ENCODE measurements at places on chromosomes 11 and 22.

- DNase-seq, result no peak
Measured at GRCh38 chr11:95093548-95093947, 3.9 kb downstream of the ENDOD1 start.

DNA sequence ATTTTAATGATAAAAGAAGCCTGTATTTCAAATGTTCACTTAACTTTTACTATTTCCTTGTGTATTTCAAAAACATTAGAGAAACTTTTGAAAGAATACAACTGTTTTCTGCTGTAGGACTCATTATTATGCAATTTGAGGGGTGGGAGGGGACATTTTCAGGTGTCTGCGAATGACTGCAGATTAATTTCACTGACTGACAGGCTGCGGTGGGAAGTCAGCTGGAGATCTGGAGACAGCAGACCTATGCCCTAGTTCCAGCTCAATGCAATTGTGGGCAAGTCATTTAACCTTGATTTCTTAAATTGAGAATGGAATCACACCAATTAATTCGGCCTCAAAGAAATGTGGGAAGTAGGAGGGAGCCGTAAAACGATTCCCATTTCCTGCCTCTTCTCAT lies 128.7 kb downstream of the ARL14EP start:
- no peak for DNase-seq

DNA sequence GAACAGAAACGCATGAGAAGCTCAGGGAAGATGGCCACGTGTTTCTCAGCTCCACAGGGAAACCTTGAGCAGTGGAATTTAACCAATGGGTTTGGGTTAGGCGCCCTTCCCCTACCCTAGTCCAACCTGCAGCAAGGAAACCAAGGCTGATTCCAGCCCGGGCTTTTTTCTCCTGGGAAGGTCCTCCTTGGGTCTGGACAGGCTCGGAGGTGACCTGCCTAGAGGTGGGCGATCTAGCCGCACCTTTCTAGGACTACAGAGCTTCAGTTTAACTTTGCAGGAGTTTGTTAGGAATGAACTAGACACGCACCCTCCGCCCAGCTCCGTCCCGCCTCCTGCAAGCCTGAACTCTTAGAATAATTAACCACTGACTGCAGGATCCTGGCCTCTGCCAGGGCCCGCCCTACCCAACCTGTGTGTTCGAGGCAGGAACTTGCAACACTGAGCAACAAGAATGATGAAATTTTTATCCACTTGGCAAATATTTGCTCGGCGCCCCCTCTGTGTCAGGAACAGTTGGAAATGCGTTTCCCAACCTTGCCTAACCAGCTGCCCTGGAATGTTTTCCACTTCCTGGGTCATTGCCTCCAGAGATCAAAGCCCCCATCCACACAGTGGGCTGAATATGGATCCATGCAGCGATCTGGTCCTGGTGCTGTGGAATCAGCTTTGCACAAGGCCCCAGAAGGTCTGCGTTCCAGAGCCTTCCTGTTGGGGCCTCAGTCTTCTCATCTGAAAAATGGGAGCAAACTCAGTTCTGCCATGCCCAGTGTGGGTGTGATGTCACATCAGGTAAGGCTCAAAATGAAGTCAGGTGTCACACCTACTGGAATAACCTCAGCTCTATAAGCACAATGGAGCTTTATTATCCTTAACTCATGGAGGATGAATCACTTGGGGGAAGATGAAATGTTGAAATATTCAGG lies 13.3 kb downstream of the MPST start:
- DNase-seq, result no peak

DNA sequence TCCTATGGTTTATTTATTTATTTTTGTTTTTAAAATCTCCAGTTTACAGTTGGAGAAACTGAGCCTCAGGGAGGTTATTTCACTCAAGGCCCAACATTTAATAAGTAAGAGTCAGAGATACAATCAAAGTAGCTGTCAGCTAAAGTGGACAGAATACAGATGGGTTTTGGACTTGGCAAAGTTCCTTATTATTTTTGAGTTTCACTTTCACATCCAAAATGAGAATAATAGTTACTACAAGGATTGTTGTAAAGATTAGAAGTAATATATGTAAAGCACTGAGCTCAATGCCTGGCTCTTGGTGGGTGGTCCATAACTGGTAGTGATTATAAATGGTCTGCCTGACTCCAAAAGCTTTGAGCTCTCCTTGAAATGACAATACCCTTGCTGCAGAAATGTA lies 87.5 kb upstream of the SESN3 start:
- DNase-seq, result no peak

GRCh38 chr22:40200795-40201530 lies 23.2 kb downstream of the TNRC6B start:
- DNase-seq, result no peak

DNA sequence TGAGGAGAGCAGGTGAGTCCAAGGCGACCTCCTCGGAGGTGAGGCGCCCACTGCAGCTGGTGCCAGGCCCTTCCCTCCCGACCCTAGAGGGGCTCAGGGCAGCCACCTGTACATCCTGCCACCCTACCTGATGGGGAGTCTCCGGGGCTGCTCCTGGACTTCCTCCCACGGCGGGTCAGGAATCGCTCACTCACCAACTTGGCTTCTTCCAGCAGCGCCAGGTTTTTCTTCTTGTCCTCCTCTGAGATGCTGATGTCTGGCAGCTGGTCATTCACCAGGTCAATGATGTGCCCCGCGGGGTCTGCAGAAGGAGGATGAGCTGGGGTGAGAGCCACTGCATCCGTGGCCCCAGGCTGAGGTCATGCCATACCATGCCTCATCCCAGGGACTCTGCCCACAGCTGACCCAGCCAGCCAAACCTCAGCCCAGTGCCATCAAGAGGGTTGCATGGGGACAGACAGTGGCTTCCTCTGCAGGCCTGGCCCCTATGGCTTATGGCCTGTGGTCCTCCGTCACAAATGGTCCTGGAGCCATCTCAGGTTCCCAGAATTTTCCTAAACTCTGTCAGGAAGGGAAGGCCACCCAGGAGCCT lies 61.0 kb upstream of the LYVE1 start:
- DNase-seq, result no peak

GRCh38 chr11:75200051-75200450 lies 40.5 kb upstream of the TPBGL start:
- DNase-seq, result no peak

DNA sequence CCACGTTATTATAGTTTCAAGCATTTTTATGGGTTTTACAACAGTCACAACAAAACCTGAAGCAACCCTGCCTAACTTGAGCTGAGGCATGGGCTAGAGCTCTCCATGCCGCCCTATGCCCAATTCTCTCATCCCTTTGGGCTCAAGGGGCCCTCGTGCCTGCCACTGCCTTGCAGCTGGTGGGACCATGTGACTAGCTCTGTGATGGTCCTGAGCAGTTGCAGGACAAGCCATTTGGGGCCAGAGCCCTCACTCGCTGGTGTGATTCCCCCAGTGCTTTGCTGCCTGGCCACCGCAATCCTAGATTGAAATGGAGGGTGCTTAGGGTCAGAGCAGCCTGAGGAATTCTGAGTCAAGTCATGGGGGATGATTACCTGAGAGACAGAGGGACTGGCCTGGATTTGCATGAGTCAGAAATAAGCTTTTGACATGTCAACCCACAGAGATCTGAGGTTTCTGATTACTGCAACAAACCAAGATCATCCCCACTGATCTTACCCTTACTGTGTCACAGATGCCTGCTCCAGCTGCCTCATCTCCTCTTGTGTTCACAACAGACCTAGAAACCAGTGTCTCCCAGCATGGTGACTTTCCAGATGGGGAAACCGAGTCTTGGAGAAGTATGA lies 323.7 kb downstream of the BRD1 start:
- no peak for DNase-seq

GRCh38 chr11:103948187-103948763 lies 88.2 kb upstream of the DDI1 start:
- no peak for DNase-seq

- no peak for DNase-seq
Measured at GRCh38 chr11:10752486-10752885, 1.4 kb downstream of the CTR9 start.

GRCh38 chr11:121012091-121012490 lies 11.8 kb upstream of the TBCEL start:
- no peak for DNase-seq

Measured in activated CD4-positive, alpha-beta T cell treated with anti-CD3 and anti-CD28 coated beads for 1 hour (primary cell).